ENCODE measurements at places on chromosomes 7 and 10.

GRCh38 chr7:44784364-44784763 is 12.1 kb upstream of the PPIA start:
- DNase-seq, result no peak

DNA sequence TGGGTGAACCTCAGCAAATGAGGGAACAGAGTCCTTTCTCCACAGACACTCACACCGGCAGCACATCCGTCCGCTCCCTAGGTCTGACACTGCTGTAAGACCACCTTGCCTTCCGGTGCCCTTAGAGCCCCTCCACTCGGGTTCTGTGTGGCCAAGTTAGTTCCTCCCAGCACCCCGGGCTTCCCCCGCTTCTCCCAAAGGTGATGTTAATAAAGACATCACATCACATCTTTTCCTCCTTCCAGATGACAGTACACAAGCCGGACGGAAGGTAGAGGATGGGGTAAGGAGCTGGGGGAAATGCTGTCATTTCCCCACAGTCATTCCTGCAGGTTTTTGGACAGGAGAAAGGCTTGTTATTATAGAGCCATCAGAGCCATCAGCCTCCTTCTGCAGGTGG is 42.3 kb downstream of the OAT start:
- DNase-seq, result no peak

DNA sequence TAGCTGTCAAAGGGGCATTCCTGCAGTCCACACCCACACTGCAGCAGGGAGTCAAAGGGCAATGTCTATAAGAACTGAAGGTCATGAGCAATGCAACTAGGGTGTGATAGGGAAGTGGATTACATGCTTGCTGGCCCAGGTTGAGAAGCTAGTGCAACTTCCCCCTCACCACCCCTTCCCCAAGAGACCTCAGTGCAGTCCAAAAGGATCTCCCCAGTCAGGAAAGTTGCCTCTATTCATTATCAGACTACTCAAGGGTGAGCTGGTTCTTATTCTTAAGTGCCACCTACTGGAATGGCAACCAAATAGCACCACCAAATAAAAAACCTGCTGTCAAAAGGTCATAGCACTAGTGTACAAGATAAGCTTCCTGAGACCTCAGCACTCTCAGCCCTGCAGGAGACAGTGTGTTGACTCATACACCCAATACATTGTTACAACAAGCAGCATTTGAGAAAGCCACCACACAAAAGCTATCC is 28.2 kb downstream of the MTERF1 start:
- no peak for DNase-seq

DNA sequence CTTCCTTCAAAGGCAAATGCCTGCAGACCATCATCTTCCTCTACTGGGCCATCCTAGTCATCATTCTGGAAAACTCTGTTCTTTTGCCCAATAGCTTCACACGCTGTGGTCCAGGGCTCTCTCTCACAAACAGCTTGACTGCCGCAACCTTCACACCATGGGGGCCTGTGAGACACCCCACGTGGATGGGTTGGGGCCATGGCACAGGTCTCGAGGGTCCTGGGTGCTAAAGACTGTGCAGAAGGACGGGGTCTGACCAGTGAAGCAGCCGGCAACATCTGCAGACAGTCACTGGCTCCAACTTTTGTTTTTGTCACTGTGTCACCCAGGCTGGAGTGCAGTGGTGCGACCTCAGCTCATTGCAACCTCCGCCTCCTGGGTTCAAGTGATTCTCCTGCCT is 28.1 kb downstream of the BRI3 start:
- DNase-seq, result no peak

- DNase-seq, result no peak
These were observed 31.8 kb upstream of the MSMB start for GRCh38 chr10:46077731-46078413.

Measured in stimulated activated CD8-positive, alpha-beta memory T cell treated with anti-CD3 and anti-CD28 coated beads, Interleukin-4, amount 100 ng/mL, for 1 hour (primary cell).